ENCODE measurements at places on chromosomes 13 and 19.
A peak's percentile ranks its signal among the peaks of the same experiment; 100 is the strongest.

GRCh38 chr13:73656863-73657262, 477.3 kb downstream of the KLF12 start:
- no peak for DNase-seq

- DNase-seq: no peak
Measured at GRCh38 chr13:39494006-39494405, 109.0 kb downstream of the LHFPL6 start.

GRCh38 chr13:77434289-77434688, 101.2 kb upstream of the SCEL start:
- DNase-seq: no peak

- DNase-seq: no peak
Measured at GRCh38 chr13:50396001-50396400, 380.8 kb downstream of the KCNRG start.

GRCh38 chr19:34676697-34677385, at the start of gene SCGB2B2:
Gene SCGB2B2, minus strand, starts transcription at chr19:34677159. Its CDS starts 82,596 bp downstream, at chr19:34594563.
- DNase-seq: peak; percentile 24

- DNase-seq: no peak
Measured at GRCh38 chr13:30340331-30341250, 33.2 kb upstream of the KATNAL1 start.

GRCh38 chr13:92804346-92804745, 422.3 kb upstream of the GPC6 start:
- DNase-seq: no peak

DNA sequence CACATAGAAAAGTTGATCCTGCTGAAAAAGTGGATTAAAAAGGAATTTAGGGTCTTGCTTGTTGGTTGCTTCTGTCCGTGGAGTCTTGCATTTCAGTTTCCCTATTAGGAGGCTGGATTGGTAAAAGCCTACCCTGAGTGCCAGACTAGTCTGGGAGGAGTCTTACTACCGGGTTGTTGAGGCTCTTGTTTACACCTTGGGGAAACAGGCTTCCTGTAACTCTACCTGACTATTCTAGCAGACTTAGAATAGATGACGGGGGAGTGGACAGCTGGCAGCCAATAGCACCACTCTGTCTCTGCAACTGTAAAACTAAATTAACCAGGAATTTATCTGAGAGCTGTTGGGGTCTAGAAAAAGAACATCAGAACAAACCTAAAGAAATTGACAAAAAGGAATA, 11.3 kb upstream of the MPHOSPH8 start:
- no peak for DNase-seq

GRCh38 chr13:106415442-106415841, 120.0 kb downstream of the EFNB2 start:
- no peak for DNase-seq

GRCh38 chr19:56765137-56765536, 75.4 kb downstream of the PEG3 start:
- peak; percentile 51 for DNase-seq

- DNase-seq: no peak
Measured at GRCh38 chr19:12838886-12839756, 806 bp downstream of the MAST1 start.

GRCh38 chr13:46490129-46490528, 62.8 kb upstream of the LRCH1 start:
- peak; percentile 29 for DNase-seq

- no peak for DNase-seq
Measured at GRCh38 chr13:48317511-48318376, 14.2 kb downstream of the RB1 start.

DNA sequence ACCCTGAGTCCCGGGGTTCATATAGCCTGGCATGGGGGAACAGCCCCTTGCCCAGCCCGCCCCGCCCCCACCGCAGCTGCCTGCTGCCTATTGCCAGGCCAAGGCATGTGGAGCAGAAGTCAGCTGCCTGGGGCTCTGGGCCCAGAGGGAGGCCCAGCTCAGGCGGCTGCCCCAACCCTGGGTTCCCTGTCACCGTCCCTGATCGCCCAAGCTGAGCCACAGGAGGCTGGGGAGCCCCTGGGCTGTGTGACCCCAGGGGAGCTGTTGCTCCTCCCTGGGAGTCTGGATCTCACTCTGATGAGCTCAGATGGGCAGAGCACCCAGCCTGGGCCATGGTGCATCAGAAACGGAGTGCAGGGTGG, 1.4 kb downstream of the PLIN4 start:
- DNase-seq: no peak

GRCh38 chr19:47573071-47574026, at the start of gene ZNF541:
Gene ZNF541, minus strand, starts transcription at chr19:47573148. Its CDS starts 17,292 bp downstream, at chr19:47555856.
- DNase-seq: no peak

DNA sequence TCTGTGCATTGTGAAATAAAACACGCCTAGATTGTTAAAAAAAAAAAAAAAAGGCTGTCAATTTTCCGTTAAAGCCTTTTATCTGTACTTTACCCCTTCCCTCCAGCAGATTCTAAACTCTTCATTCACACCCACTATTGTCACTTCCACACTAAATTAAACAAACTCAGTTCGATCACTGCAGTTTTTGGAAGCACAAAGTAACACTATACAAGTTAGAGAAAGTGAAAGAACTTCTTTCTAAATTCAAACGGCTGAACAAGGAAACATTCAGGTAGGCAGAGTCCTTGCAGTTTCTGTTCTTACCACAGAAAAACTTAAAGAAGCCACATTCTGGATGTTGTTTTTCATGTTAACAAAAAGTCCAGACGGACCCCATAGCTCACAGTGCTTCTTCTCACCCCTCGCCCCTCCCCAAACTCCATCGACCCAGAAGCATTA, 27.5 kb upstream of the UBE2L5 start:
- DNase-seq: no peak

- no peak for DNase-seq
Measured at GRCh38 chr13:23628765-23629565, 58.8 kb downstream of the TNFRSF19 start.

- peak; percentile 37 for DNase-seq
Measured at GRCh38 chr13:95300625-95301182, 547 bp downstream of the ABCC4 start.
